Sigmoid colon (tissue), 7 donors: ENCODE measurements at places on chromosomes 3 and 15.

- no peak overlapping the region for H3K27ac ChIP-seq
- peaks cover 5% of the 10 kb centered on the region for H3K4me1 ChIP-seq
- peaks cover 7% of the 10 kb centered on the region for H3K36me3 ChIP-seq
- H3K4me3 ChIP-seq: no peak overlapping the region
These were observed 6.4 kb downstream of the THPO start for GRCh38 chr3:184371570-184372018.

GRCh38 chr15:52005748-52006701 lies 13.0 kb upstream of the MAPK6 start:
- no peaks in the 10 kb centered on the region for H3K36me3 ChIP-seq
- no peak for DNase-seq
- no peaks in the 10 kb centered on the region for H3K4me1 ChIP-seq
- no peak overlapping the region for H3K27ac ChIP-seq

GRCh38 chr3:167839460-167840134 lies 104.1 kb downstream of the SERPINI1 start:
- no peak for DNase-seq
- no peak overlapping the region for H3K4me3 ChIP-seq
- H3K27me3 ChIP-seq: no peaks in the 10 kb centered on the region
- H3K27ac ChIP-seq: no peak overlapping the region

GRCh38 chr3:127690823-127691452 lies 18.2 kb downstream of the ABTB1 start:
- H3K36me3 ChIP-seq: peaks cover 18% of the 10 kb centered on the region
- peaks cover 36% of the 10 kb centered on the region for H3K4me1 ChIP-seq
- no peak overlapping the region for H3K4me3 ChIP-seq
- DNase-seq: no peak
